Spleen (tissue), 13 donors: ENCODE measurements at places on chromosomes 7 and 10. TPM values are rescaled to one million over a fixed set of nuclear protein-coding genes. Genes with fewer than 3 reads are reported as not detected.

DNA sequence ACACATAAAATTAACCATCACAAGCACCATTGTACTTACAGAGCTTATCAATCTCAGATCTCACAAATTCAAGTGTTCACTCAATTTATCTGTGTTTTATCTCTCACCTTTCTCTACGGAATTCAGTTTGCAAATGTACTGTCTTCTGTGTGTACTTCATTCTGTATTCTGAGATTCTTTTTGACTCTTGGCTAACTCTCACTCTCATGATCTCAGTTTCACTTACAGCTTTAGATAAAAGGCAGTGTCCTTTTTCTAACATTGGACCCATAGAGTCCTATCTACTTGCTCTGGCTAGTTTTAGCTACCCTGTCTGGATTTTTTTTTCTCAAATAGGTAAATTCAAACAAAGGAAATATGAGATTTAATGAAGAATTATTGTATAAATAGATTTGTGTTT is 176.0 kb downstream of the CCDC7 start:
- DNase-seq, result no peak

The CFAP69 gene
- total RNA-seq, result 5.3 TPM

GRCh38 chr10:24698270-24698669 is 25.4 kb downstream of the ARHGAP21 start:
- DNase-seq, result no peak

GRCh38 chr7:111076205-111076604 is 14.7 kb upstream of the LRRN3 start:
- no peak for DNase-seq

The GNAT3 gene
- total RNA-seq, result not detected

DNA sequence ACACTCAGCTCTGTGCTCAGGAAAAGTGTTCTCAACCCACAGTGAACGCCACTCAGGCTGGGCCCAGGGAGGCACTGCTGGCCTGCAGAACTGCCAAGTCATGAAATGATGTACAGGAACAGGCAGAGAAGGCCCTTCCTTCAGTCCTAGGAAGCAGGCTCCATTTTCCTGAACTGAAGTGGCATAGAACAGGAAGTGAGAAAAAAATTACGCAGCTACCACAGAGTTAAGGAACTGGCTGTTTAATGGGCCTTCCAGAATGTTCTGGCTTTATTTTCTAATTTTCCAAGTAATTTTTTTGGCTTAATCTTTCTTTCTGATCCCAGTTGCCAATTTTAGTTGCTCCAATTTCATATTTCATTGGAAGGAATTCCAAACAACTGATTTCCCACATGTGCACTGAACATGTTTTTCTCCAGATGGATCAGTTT is 39.3 kb downstream of the LRRC18 start:
- DNase-seq, result no peak

DNA sequence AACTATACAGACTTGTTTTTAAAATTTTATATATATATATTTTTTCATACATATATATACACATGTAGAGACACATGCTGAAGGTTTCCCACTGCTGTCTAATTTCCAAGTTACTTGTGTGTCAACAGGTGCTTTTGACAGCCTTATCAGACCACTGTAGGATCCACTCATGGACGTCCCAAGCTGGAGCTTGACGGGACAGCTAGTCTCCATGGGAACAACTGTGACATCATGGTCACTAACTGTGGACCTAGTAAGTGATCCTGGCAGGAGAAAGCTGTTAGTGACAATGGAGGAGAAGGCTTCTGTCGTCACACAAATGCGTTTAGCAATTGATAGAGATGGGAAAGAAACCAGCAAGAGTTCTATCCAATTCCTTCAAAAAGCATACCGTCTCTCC is 60.2 kb upstream of the DDC start:
- no peak for DNase-seq

- no peak for DNase-seq
Observed at GRCh38 chr7:34389332-34390078, 268.5 kb upstream of the NPSR1 start.

DNA sequence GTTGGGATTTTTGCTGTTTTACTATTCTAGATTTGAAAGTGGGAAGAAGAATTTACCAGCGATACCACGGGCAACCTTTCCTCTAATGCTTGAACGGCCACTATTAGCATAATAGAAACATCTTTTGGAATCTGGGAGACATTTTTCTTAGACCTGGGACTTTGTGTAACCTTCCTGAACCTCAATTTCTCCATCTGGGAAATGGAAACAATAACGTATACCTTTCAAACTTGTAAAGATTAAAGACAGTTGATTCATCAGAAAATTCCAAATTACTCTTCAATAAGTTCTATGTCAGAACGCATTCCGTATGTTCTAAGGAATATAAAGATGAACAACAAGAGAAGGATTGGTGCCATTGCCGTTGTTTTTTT is 453 bp upstream of the RNLS start:
- DNase-seq, result no peak

DNA sequence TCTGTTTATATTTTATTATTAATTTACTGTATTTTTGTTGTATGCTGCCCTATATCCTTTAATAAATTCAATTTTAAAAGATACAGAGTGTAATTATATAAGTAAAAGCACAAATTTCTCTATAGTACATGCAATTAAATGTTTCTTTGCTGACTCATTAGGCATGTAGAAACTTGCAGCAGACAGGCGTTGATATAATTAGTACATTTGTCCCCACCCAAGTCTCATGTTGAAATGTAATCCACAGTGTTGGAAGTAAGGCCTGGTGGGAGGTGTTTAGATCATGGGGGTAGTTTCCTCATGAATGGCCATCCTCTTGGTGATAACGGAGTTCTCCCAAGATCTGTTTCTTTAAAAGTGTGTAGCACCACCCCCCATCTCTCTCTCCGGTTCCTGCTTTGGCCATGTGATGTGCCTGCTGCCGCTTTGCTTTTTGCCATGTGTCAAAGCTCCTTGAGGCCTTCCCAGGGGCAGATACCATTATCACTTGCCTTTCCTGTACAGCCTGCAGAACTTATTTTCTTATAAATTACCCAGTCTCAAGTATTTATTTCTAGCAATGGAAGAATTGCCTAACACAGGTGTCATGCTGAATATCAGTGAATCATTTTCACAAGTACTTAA is 63.7 kb downstream of the TSPAN12 start:
- DNase-seq, result no peak

DNA sequence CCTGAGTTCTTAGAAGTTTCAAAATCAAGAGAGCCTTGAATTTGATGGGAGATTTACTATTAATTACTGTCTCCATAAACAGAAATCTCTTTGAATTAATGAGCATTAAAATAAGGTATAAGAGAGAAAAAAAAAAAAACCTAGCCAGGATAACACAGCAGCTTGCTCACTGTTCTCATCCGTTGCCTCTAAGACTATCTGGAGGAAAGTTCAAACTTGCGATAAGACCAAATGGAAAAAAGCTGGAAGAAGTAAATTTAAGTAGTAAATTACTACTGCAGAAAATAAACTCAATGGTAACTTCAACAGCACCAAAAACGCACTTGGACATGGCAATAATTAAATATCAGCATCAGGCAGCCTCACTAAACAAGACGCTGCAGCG is 36.7 kb downstream of the GNA12 start:
- DNase-seq, result no peak
